Fibroblast of lung (primary cell): ENCODE measurements at places on chromosomes 5 and 9.

DNA sequence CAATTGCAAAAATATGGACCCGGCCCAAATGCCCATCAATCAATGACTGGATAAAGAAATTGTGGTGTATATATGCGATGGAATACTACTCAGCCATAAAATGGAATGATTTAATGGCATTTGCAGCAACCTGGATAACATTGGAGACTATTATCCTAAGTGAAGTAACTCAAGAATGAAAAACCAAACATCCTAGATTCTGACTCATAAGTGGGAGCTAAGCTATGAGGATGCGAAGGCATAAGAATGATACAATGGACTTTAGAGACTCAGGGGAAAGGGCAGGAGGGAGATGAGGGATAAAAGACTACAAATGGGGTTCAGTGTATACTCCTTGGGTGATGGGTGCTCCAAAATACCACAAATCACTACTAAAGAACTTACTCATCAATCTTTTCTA lies 247.6 kb upstream of the FBXL7 start:
- DNase-seq: no peak

DNA sequence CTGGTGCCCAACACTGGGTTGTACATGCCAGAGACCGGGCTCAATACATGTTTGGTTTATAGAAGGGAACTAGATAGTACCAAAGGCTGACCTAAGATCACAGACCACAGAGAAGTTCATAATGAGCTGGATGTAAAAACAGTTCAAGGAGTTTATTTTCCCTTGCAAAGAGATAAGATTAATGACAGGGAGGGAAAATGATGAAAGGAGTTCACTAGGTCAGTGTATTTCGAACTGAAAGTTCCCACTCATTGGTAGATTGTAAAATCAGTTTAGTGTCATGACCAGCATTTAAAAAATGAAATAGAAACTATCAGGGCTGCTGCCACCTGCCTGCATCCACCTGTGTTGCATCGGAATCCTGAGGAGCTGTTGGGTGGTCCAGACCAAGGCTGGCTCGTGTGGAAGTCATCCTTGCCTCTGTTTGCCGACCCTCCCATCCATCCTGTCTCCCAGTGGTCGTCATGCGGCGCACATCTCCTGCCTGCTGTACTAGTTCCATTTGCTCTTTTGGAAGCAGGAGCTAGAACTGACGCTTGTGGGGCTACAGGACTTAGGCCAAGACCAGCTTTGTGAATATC lies 21.1 kb downstream of the TBC1D2 start:
- DNase-seq: no peak

DNA sequence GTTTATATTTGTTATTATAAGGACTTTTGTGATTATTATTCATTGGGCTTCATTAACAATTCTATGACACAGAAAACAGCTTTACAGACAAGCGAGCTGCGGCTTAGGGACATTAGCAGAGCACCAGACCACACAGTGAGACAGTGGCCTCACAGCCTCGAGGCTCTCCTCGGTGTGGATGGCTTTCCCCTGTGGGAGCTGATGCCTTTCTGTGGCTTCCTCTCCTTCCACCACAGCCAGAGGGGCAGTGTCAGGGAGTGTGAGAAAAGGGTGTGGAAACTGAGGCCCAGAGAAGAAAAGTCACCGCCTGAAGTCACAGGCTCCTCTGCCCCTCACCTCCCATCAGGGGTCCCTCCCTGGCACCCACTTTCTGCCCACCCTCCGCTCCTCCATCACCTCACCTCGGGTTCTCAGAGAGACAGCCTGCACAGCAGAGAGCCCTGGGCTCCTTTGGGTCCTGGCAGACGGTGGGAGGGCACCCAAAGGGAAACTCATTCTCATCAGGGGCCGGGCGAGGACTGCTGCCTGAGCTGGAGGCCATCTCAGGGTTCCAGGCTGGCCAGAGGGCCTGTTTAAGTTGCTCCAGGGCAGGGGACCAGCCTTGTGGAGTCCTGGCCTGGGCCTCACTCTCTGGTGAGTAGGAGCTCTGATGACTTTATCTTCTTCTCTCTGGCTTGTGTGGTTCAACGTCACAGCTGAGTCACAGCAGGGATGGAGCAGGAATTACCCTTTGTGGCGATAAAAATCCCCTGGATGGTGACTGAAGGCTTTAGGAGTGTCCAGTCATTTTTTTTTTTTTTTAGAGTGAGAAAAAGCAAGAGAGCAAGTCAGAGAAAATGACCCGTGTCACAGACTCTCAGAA lies 830 bp downstream of the TRAF1 start:
- peak; percentile 93 for DNase-seq

GRCh38 chr9:115158661-115159481 lies 40.9 kb upstream of the TNC start:
- DNase-seq: peak; percentile 46
